RPMI8226 (cell line): ENCODE measurements at places on chromosomes 12 and 14.

DNA sequence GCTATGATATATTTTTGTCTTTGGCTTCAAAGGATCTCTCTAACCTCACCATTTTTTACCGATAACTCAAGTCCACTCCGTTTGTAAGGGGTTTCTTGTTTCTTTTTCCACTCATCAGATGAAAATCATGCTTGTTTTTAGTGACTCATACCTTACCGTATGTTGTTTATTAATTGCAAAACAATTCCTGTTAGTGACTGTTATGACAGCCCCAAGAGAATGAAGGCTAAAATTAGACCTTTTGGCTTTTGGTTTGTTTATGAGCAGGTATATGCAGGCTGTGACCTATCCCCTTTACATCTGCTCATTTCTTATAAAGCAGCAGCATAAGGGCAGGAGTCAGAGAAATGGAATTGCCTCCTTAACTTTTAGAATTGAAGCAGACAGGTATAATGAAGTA, 319.8 kb downstream of the CEP128 start:
- no peak for DNase-seq

- DNase-seq: no peak
Measured at GRCh38 chr12:113413488-113413939, 8.7 kb upstream of the SDSL start.

- DNase-seq: no peak
Measured at GRCh38 chr12:27838543-27839185, 58.6 kb upstream of the MANSC4 start.

DNA sequence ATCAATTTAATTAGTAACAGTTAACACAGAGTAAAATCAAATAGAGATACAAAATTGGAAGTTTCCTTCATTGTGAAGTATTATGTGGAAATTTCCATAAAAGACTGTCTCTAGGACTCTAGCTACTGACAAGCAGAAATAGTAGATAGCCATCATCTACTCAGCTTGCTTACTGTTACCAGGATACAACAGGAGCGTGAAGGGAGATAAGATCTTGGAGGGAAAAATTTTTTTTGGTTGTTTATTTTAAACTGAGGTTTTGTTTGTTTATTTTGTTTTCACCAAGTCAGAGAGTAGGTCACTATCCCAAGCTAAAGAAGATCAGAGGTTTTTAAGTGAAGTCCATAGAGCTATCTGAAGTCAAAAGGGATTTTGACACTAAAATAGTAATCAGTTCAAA, 861.3 kb upstream of the MGAT4C start:
- no peak for DNase-seq
